Adrenal gland (tissue), 19 donors: ENCODE measurements at places on chromosomes 7 and 10. TPM values are rescaled to one million over a fixed set of nuclear protein-coding genes. Genes with fewer than 3 reads are reported as not detected.

- H3K36me3 ChIP-seq, result no peaks in the 10 kb centered on the region
- H3K27me3 ChIP-seq, result no peaks in the 10 kb centered on the region
- DNase-seq, result no peak
- no peak overlapping the region for H3K4me3 ChIP-seq
- H3K4me1 ChIP-seq, result no peaks in the 10 kb centered on the region
- H3K27ac ChIP-seq, result no peak overlapping the region
These were observed 425.5 kb downstream of the CNTNAP2 start for GRCh38 chr7:146542101-146542500.

DNA sequence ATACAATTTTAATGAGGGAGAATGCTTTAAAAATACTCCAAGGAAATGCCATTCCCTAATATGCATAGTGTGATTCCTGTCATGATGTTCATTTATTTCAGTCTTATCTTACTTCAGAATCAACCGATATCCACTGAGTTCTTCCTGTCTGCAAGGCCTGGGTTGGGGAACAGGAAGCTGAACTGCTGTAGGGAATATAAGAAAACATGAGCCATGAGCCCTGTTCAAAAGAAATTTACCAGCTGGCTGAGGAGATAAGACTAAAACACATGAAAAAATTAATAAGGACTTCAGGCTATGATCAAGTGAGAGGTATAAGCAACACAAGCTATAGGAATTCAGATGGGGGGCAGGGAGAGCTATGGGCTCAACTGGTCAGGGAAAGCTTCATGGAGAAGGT lies 184.7 kb downstream of the PLPP4 start:
- no peaks in the 10 kb centered on the region for H3K27me3 ChIP-seq
- no peaks in the 10 kb centered on the region for H3K36me3 ChIP-seq
- no peak overlapping the region for H3K27ac ChIP-seq
- H3K4me3 ChIP-seq, result no peak overlapping the region

DNA sequence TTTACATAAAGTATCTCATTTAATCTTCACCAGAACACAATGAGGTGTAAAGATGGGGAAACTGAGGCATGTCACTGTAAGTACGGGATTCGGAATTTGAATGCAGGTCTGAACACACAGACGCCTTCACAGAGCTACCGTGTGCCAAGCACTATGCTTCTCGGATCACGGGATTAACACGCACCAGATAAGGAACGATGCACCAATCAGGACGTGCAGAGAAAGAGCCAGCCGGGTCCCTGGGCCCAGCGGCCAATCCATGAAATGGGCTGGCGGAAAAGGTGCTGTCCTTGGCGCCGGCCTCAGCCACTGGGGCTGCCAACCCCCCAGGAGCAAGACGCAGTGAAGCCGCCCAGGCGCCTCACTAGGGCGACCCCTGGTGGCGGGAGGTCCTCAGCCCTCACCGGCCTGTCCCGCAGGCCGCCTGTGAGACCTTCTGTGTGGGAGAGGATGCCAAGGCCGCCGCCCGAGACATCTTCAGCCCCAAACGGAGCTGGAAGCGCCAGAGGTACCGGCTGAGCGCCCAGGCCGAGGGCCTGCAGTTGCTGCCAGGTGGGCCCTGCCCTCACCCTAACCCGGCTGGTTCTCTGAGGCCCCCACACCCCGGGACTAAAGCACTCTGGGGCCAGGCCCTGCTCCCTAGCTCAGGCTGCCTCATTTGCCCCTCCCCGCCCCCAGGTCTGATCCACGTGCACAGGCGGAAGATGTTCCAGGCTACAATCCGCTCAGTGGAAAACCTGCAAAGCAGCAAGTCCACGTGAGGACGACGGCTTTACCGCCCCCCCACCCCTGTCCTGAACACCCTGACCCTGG lies 15.6 kb downstream of the ATG9B start:
- H3K27me3 ChIP-seq, result peaks cover 2% of the 10 kb centered on the region
- H3K4me3 ChIP-seq, result no peak overlapping the region
- no peaks in the 10 kb centered on the region for H3K4me1 ChIP-seq
- no peaks in the 10 kb centered on the region for H3K36me3 ChIP-seq
- DNase-seq, result peak; percentile 73
- H3K27ac ChIP-seq, result peak overlapping the region; percentile 71

- H3K27ac ChIP-seq, result peak overlapping the region; percentile 37
- peaks cover 24% of the 10 kb centered on the region for H3K4me1 ChIP-seq
- no peaks in the 10 kb centered on the region for H3K27me3 ChIP-seq
- H3K36me3 ChIP-seq, result no peaks in the 10 kb centered on the region
- no peak overlapping the region for H3K4me3 ChIP-seq
- DNase-seq, result no peak
These were observed 163.8 kb upstream of the NPVF start for GRCh38 chr7:25391961-25392587.

DNA sequence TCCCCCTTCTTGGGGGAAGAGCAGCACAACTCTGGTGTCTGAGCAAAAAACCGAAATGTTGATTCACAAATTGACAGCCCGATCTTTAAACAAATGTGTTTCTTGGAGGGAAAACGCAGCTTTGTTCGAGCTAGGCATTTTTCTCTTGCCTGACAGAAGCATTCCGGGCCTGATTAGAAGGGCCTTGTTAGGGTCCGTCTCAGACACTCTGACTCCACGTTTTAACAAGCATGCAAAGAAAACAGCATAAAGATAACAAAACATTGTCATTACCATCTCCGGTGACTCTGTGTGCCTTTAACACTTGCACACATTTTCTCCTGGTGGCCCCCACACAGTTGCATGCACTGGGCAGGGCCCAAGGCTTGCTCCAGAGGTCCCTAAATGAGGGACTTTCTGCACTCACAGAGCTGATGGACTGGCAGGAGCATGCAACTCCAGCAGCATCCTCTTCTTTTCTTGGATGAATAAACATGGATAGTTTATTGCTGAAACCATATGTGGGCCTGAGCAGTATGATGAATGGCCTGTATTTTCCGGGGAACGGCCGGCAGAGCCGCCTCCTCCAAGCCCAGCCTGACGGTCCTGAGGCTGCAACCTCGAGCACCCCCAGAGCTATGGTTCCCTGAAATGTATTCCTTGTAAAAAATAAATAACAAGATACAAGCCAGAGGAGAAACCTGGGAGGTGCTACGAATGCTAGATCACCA lies 50.9 kb downstream of the EBF3 start:
- H3K27me3 ChIP-seq, result no peaks in the 10 kb centered on the region
- H3K4me1 ChIP-seq, result no peaks in the 10 kb centered on the region
- no peak overlapping the region for H3K27ac ChIP-seq
- no peak for DNase-seq

- H3K36me3 ChIP-seq, result no peaks in the 10 kb centered on the region
- H3K4me3 ChIP-seq, result peak within 1 kb of the TSS; percentile 74
- DNase-seq, result peak; percentile 59
These were observed at the start of gene ICA1 for GRCh38 chr7:8261711-8262695. Gene ICA1 (minus strand): TSS chr7:8262167. CDS start chr7:8235926, 26,241 bp downstream.

DNA sequence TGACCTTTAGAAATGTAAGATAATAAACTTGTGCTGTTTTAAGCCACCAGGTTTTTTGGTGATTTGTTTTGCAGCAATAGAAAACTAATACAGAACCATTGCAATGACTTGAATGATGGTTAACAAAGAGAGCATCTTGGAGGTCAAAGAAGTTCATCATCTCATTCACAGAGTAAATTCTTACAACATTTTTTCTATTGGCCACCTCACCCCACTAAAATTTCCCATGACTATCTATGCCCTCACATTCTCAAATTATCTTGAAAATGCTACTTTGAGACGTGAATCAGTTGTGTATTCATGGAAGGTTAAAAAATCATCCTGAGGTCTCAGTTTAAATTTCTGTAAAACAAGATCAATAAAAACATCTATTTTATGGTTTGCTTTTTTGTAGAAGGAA lies 754.2 kb downstream of the SORCS1 start:
- no peaks in the 10 kb centered on the region for H3K27me3 ChIP-seq
- H3K27ac ChIP-seq, result no peak overlapping the region
- H3K36me3 ChIP-seq, result no peaks in the 10 kb centered on the region
- DNase-seq, result no peak

DNA sequence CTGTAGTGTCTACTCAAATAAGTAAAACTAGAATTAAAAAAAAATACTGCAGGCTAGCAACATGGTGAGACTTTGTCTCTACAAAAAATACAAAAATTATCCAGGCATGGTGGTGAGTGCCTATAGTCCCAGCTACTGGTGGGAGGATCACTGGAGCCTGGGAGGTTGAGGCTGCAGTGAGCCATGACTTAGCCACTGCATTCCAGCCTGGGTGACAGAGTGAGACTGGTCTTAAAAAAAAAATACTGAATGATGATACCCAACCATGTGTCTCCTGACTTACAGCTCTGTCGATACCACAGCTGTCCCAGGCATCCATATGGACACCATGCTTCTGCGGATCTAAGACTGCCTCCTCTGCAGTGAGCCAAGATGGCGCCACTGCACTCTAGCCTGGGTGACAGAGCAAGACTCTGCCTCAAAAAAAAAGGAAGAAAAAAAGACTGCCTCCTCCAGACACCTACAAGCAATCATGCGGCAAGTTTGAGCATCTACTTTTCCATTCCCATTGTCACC lies 7.9 kb upstream of the FRAT1 start:
- H3K27ac ChIP-seq, result no peak overlapping the region
- H3K27me3 ChIP-seq, result no peaks in the 10 kb centered on the region

- no peak overlapping the region for H3K27ac ChIP-seq
- H3K4me3 ChIP-seq, result no peak overlapping the region
- no peak for DNase-seq
- no peaks in the 10 kb centered on the region for H3K36me3 ChIP-seq
- H3K4me1 ChIP-seq, result peaks cover 9% of the 10 kb centered on the region
These were observed 283.4 kb downstream of the CCDC3 start for GRCh38 chr10:12717981-12718707.

DNA sequence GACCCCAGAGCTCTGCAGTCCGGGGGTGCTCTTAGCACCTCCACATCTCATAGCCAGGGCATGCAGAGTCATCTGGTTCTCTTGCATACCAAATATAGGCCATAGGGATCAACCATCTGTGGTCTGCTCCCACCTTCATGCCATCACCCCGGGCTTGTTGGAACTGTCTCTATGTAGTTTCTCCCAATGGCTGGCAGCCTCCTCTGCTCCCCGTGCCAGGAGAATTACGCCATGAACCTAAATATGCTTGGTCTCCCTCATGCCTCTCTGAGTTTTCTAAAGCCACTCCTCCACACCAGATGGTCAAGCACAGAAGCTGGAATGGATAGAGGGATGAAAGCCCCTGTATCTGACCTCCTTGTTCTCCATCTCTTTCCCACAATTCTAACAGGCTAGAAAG lies 302.6 kb upstream of the MYO3A start:
- DNase-seq, result no peak
- H3K27ac ChIP-seq, result no peak overlapping the region
- no peaks in the 10 kb centered on the region for H3K4me1 ChIP-seq
- H3K27me3 ChIP-seq, result no peaks in the 10 kb centered on the region
- H3K36me3 ChIP-seq, result no peaks in the 10 kb centered on the region
- H3K4me3 ChIP-seq, result no peak overlapping the region

DNA sequence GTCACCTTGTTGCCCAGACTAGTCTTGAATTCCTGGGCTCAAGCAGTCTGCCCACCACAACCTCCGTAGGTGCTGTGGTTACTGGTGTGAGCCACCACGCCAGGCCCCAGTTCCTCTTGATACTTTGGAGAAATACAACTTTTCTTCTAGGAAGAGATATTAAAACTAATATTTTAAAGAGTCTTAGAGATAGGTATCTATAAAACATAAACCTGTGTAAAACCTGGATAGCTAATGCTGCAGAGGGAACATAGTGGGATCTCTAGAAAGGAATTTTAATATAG lies 4.8 kb upstream of the GDI2 start:
- no peak overlapping the region for H3K4me3 ChIP-seq
- no peaks in the 10 kb centered on the region for H3K36me3 ChIP-seq
- DNase-seq, result no peak
- H3K27ac ChIP-seq, result no peak overlapping the region
- peaks cover 11% of the 10 kb centered on the region for H3K4me1 ChIP-seq

DNA sequence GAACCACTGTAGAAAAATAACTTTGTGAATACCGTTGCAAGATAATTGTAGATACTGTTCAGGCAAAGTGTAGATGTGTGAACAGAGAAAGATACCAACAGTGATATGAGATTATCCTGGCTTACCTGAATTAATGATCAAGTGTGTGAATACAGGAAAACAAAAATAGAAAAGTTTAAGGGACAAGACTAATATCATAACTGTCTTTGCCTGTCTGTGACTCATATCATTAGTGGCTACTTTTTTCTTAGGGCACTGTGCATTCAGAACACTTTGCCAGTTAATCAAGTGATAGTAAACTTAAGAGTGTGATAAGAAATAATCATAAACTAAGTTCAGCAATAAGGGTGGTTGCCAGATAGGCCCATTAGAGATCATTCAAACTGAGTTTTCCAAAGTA lies 323.0 kb upstream of the LRGUK start:
- no peaks in the 10 kb centered on the region for H3K4me1 ChIP-seq
- H3K27ac ChIP-seq, result no peak overlapping the region
- no peaks in the 10 kb centered on the region for H3K27me3 ChIP-seq
- DNase-seq, result no peak
- H3K36me3 ChIP-seq, result no peaks in the 10 kb centered on the region
- no peak overlapping the region for H3K4me3 ChIP-seq

DNA sequence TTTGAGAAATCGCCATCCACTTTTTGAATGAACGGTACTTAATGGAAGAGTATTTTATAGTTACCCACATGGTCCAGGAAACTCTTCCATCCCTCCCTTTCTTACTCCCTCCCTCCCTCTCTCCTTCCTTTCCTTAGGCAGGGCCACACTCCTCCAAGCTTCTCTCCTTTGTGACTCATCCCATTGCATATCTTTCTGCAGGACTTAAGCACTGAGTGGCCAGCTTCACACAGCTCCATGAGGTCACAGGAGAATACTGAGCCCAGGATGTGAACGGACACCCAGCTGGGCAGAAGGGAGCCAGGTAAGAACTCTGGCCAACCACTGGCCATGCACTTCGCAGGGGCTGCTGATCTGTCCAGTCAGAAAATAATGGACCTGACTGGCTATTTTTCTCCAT lies 189.7 kb upstream of the ADCY1 start:
- no peaks in the 10 kb centered on the region for H3K27me3 ChIP-seq
- no peaks in the 10 kb centered on the region for H3K36me3 ChIP-seq
- H3K4me1 ChIP-seq, result no peaks in the 10 kb centered on the region
- no peak for DNase-seq
- no peak overlapping the region for H3K27ac ChIP-seq

- H3K27ac ChIP-seq, result no peak overlapping the region
- H3K27me3 ChIP-seq, result no peaks in the 10 kb centered on the region
- no peaks in the 10 kb centered on the region for H3K4me1 ChIP-seq
- DNase-seq, result no peak
These were observed 73.0 kb downstream of the COBL start for GRCh38 chr7:51243631-51244030.

DNA sequence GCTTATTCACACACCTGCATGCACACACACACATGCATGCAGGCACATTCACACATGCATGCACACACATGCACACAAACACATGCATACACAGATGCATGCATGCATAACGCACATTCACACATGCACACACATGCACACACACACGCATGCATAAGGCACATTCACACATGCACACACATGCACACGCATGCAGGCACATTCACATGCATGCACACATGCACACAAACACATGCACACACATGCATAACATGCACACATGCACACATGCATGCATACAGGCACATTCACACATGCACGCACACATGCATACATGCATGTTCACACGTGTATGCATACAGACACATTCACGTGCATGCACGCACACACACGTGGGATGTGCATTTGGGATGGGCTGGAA lies 165.8 kb downstream of the PAXIP1 start:
- no peak overlapping the region for H3K4me3 ChIP-seq
- no peaks in the 10 kb centered on the region for H3K36me3 ChIP-seq
- peaks cover 5% of the 10 kb centered on the region for H3K27me3 ChIP-seq
- no peaks in the 10 kb centered on the region for H3K4me1 ChIP-seq
- no peak overlapping the region for H3K27ac ChIP-seq

Gene MACC1
- total RNA-seq, result 9.8 TPM
